ENCODE measurements at places on chromosomes 12 and 14.
A peak's percentile ranks its signal among the peaks of the same experiment; 100 is the strongest.

GRCh38 chr12:43826681-43827080 is 9.2 kb upstream of the TMEM117 start:
- DNase-seq: no peak

DNA sequence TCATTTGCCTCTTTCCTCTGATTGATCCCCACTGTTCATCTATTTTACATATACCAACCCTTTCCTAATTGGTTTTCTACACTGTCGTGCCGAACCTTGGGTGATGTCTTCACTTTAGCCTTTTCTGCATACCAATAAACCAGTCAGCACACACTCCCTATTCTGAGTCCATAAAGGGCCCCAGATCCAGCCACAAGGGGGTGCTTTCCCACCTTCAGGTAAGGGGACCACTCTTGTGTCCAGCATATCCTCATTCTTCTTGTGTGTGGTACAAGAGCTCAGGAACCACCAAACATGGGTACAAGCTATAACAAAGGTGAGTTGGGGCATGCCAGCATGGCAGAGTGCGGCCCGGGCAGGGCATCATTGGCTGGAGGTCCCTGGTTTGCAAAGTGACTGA is 859.8 kb downstream of the FSCB start:
- no peak for DNase-seq

DNA sequence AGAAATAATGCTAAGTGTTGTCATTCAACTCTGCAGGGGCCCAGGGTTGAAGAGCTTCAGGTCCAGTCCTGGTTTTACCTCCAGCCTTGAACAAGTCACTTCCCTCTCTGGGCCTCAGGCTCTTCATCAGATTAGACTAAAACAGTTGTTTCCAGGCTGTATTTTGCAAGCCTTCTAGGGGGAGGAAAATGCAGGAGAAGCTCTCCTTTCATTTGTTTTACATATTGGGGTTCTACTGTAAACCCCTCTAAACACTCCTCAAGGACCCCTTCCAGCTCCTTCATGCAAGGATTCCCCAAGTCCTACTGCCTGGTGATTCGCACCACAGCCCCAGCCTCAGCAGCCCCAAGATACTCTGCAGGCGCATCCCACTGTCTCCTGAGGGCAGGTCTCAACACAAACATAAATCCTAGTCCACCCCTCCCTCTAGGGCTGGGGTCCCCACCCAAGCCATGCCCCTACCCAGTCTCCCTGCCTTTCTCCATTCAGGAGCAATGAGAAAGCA is 2.7 kb downstream of the SDR9C7 start:
- peak; percentile 55 for DNase-seq

DNA sequence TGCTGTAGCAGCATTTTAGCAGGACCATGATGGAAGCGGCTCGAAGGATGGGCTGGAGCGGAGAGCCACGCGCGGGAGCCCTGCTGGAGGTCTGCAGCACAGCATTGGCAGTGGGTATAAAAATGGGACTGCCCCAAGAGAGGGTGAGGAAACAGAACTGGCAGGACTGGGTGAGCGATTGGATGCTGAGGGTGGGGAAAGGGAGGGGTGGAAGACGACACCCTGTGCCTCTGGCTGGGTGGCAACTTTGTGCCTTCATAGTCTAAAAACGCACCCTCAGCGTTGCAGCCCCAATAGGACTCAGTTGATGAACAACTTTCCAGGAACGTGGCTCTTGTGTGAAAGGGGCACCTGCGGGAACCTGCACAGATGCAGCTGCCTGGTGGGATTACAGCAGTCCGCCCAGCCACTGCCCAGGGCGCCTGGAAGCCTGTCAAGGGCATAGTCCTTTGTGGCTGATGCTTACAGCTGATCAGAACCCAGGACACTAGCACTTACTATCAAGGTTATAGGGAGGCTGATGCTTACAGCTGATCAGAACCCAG is 73.0 kb downstream of the NINJ2 start:
- no peak for DNase-seq

DNA sequence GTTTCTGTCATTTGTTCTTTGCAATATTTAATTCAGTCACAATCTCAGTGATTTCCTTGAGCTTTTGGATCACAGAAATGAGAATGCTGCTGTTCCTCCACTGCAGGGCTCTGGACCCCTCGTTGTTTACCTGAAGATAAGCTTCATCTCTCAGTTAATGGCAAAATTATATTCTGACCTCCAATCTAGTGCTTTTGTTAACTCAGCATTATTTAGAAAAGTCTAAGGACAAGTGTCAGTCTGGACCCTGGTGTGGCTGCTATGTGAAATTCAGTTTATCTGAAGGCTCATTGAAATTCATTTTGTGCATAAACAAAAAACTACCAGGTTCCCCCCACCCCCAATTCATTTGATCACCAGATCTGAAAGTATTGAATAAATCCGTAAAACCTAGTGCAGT is 84.7 kb downstream of the PTPRO start:
- DNase-seq: no peak

DNA sequence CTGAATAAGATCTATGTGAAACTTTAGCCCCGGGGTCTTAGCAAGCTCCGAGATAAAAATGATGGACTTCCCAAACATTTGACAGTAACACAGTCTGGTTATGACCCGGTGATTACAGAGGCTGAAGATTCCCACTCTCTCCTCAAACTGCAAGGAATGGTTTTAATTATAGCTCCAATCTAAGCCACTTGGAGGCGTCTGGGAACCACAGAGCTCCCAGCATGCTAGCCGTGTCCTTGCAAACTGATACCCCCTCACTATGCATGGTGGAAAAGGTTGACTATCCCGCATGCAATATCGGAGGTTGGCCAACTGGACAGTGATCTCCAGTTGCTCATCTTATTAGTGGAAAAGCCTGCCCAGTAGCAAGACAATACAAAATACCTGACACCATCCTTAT is 76.5 kb upstream of the GRIN2B start:
- no peak for DNase-seq

- DNase-seq: peak; percentile 44
Observed at GRCh38 chr12:79444089-79444488, 246.7 kb downstream of the PAWR start.

- peak; percentile 20 for DNase-seq
Observed at GRCh38 chr12:46292754-46293402, 24.0 kb upstream of the SLC38A1 start.

GRCh38 chr14:29858299-29858698 is 69.3 kb downstream of the PRKD1 start:
- no peak for DNase-seq

DNA sequence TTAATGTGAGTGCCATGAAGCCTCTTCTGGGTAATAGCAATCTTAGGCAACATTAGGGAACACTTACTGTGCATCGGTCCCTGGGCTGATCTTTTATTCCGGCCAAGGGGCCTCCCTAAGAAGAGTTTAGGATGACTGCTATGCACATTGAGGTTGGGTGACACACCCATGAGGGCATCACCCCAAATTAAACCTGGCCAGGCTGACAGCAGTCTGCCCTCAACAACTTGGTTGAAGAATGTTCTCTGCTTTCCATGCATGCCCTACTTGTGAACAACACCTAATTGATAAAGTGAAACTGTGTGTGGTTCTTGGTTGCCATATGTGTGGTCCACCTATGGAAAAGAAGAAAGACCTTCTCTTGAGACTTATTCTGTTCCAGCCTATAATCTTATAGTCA is 1098.0 kb downstream of the BCL11B start:
- DNase-seq: no peak

- DNase-seq: no peak
Observed at GRCh38 chr14:73259837-73260236, 22.5 kb downstream of the PAPLN start.

- no peak for DNase-seq
Observed at GRCh38 chr12:49273726-49274395, 9.0 kb downstream of the TUBA1C start.

DNA sequence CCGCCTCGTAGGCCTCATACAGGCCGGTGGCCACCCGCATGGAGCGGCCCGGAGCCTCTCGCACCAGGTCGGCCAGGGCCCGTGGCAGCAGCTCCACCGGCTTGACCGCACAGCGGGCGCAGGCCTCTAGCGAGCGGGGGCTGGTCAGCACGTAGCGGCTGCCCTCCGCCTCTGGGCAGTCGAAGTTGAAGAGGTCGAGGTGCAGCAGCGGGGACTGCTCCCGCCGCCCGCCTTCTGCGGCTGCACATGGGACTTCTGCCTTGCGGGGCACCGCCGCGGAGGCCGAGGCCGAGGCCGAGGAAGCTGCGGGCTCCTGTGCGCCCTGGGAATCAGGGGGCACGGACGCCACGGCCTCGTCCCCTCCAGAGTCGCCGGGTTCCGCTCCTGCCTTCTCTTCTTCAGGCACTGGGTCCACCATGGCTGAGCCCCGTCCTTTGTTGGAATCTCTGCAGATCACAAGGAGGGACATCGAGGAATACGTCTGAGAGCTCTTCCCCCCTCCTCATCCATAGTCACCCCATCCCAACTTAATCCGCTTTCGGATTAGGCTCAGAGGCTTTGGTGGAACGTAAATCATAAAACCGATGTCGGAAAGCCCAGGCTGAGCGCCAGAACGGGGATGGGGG is 1.4 kb downstream of the CCDC177 start:
- no peak for DNase-seq

DNA sequence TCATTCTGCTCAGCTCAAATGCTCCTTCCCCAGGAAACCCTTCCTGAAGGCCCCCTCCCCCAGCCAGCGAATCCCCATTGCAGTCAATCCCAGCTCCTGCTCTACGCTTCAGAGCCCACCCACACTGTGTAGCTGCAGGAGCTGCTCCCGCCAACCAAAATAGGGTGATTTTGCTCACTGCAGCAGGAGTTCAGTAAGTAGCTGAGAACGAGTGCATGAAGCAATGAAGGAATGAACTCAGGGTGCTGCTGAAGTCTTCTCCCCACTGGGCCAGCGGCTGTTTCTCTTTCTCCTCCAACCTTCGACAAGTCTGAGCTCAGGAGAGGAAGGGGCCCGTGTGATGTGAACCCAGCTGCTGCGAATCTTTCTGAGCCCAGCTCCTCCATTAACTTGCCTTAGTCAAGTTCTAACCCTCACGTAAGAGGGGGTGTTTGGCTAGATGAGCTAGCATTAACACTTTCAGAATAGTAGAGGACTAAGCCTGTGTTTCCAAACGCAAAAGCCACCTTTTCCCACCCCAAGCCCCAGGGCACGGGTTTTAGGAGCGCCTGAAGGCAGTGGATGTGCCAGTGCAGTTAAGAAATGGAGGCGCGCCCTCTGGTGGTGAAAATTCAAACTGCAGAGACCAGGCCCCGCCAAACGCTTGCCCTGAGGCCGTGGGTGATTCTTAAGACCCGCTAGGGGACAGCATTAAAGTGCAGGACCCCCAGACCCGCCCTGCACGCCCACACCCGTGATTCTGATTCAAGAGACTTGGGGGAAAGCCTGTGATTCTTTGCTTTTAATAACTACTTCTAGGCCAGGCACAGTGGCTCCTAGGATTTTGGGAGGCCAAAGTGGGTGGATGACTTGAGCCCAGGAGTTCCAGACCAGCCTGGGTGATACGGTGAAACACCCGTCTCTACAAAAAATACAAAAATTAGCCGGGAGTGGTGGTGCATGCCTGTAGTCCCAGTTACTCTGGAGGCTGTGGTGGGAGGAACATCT is 11.9 kb upstream of the SERPINA4 start:
- DNase-seq: peak; percentile 52

DNA sequence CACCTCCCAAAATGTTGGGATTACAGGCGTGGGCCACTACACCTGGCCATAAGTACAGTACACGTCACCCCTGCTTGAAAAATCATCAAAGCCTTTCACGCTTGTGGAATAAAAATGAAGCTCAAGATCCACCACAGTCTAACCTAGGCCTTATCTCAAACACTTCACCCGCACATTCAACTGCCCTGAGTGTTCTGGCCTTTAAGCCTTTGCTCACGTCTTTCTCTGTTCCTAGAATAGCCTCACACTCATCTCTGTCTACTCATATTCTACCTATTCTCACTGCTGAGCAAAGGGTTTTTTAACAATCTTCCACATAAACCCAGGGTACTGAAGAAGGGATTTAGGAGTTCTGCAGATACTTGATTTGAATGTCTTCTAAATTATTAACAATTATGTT is 9.9 kb downstream of the CALCOCO1 start:
- DNase-seq: no peak

- no peak for DNase-seq
Observed at GRCh38 chr12:95212586-95212985, 4.7 kb downstream of the FGD6 start.

DNA sequence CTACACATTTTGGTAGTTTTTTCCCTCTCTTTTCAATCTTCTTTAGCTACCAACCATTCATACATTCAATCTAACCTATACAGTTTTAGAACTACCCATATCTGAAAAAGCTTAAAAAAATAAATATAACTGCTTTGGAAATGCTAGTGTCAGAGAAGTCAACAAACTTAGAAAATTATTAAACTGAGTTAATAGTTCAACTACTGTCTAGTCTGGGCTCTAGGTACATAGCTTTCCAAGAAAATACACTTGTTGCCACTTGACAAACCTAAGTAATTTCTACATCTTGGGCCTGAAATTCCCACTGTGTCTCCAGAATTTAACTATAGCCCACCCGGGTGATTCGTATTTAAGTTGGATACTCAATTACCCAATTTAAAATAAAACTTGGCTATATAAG is 22.1 kb downstream of the GTF2A1 start:
- DNase-seq: no peak

GRCh38 chr12:2649201-2650030 is 145.4 kb upstream of the FKBP4 start:
- peak; percentile 32 for DNase-seq

DNA sequence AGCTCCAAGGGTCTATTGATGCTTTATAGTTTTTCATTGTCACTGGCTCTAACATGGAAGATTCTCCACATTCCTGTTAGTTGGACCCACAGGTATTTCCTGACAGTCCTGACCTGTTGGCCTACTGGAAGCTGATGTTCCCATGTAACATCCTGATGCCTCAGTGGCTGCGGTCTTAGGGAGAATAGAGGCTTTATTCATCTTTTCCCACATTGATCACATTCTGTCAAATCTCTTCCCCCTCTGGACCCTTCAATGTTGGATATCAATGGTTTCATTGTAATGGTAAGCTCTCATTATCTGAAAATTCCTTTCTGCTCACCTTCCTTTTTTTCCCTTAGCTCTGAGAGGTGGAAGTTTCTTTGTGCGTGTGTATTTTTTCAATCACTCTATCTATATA is 280.9 kb upstream of the TBX3 start:
- no peak for DNase-seq

DNA sequence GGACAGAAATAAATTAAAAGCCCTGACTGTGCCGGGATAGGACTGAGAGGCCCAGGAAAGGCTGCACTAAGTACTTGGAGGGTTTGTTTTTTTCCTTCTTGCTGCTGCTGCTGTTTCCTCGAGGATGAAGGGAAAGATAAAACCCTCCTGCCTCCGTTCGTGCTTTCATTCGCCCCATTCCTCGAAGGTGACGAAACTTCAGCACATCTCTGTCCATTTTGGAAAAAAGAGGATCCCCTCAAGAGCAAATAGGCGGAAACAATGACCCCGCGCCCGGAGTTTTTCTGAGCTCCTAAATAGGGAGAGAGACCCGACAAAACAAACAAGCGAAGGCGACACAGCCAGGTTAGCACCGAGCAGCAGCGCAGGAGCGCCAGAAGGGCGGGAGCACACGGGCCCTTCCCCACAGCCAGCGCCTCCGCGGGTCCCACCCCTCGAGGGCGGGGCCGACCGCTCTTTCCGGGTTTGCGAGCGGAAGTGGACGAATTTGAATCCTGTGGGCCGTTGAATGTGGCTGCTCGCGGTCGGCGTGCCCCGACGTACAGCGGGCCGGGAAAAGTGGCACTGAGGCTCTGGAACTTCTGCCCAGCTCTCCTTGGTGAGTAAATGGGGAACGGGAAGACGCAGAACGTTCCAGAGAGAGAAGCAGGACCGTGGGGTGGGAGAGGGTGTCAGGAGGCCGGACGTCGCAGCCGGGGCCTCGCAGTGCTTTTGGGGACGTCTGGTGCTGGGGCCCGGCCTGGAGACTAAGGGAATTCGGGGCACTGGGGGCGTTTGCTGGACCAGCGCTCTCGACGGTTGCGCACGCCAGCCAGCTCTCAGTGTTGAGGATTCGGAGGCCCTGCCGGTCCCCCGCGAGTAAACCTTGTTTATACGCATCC is at the start of gene G2E3:
Gene G2E3, plus strand, starts transcription at position 484 of the 881 bp plus-strand sequence. CDS start 21,922 bp downstream, outside the sequence.
- DNase-seq: peak; percentile 89

Measured in fibroblast of skin of scalp (primary cell).